ENCODE measurements at places on chromosomes 3 and 15.

- no peak for DNase-seq
Measured at GRCh38 chr15:65249641-65250040, 37.0 kb downstream of the PARP16 start.

GRCh38 chr3:129793319-129793718 is 100.2 kb downstream of the TMCC1 start:
- DNase-seq: peak; percentile 32

DNA sequence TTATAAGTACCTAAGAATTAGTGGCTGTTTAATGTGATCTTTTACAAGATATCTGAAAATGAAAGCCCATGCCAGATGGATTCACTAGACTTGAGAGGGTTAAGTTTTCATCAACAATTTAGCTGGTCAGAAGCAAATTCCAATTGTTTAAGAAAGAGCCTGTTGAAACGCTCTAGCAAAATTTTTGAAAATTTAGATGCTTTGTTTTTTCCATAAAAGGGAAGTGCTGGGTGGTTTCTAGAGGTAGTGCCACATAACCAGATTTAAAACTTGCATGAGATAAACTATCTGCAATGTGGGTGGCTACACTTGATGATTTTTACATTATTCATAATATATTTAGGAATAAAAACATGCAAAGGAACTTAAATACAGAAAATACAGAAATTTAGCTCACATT is 48.5 kb upstream of the SKIL start:
- DNase-seq: no peak

- DNase-seq: no peak
Measured at GRCh38 chr15:70469651-70470555, 293.5 kb downstream of the UACA start.

- peak; percentile 6 for DNase-seq
Measured at GRCh38 chr3:123158330-123158729, 43.4 kb upstream of the SEC22A start.

GRCh38 chr3:74756674-74757073 is 142.2 kb upstream of the CNTN3 start:
- DNase-seq: no peak

DNA sequence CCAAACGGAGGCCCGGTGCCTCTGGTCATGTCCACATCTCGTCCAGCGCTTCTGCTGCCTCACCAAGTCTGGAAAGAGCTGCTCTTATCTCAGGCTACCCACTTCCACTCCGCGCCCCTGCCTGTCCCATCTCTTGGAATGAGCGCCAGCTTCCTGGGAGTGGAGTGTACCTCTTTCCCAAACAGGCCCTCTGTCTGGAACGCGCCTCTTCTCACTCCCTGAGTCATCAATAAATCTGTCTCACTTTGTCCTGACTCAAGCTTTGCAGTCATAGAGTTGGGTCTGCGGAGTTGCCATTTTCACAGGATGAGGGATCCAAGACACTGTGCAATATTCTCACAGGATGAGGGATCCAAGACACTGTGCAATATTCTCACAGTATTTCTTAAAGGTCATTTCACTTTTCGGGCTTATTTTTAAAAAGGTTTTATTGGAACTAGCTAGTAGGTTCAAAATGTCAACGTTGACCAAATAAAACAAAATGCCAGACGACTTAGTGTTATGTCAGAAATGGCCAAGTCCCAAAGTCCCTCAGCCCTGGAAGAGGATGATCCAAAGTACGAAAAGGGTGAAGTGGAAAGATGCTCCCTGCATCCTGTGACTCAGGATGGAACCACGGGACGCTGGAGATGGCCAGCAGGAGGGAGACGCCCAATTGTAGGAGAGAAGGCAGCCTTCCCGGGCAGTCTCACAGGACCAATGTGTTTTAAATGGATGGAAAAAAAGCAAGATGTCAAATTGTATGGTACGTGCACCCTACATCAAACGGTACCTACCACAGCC is 81.1 kb downstream of the CHSY1 start:
- peak; percentile 77 for DNase-seq

- DNase-seq: no peak
Measured at GRCh38 chr15:89837830-89838178, 23.2 kb upstream of the ANPEP start.

DNA sequence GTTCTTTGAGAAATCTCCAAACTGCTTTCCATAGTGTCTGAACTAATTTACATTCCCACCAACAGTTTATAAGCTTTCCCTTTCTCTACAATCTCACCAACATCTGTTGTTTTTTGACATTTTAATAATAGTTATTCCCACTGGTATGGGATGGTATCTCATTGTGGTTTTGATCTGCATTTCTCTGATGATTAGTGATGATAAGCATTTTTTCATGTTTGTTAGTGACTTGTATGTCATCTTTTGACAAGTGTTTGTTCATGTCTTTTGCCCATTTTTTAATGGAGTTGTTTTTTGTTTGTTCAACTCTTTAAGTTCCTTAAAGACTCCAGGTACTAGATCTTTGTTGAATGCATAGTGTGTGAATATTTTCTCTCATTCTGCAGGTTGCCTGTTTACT is 116.6 kb upstream of the TSC22D2 start:
- DNase-seq: no peak

DNA sequence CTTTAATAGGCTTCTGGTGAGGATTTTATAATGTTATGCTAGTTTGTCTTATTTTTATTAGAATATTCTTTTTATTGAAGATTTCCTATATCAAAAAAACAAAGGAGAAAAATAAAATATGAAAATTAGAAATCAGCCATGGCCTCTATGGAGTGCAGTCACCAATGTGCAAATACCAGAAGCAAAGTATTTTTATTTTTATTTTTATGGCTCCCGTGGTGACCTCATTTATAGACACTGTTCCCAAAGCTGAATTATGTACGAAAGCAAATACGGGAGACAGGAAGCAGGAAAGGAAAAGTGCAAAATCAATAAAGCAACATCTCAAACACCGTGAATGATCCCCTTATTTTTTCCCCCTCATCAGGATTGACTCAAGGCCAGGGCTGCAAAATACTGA is 35.1 kb downstream of the DAZL start:
- no peak for DNase-seq

DNA sequence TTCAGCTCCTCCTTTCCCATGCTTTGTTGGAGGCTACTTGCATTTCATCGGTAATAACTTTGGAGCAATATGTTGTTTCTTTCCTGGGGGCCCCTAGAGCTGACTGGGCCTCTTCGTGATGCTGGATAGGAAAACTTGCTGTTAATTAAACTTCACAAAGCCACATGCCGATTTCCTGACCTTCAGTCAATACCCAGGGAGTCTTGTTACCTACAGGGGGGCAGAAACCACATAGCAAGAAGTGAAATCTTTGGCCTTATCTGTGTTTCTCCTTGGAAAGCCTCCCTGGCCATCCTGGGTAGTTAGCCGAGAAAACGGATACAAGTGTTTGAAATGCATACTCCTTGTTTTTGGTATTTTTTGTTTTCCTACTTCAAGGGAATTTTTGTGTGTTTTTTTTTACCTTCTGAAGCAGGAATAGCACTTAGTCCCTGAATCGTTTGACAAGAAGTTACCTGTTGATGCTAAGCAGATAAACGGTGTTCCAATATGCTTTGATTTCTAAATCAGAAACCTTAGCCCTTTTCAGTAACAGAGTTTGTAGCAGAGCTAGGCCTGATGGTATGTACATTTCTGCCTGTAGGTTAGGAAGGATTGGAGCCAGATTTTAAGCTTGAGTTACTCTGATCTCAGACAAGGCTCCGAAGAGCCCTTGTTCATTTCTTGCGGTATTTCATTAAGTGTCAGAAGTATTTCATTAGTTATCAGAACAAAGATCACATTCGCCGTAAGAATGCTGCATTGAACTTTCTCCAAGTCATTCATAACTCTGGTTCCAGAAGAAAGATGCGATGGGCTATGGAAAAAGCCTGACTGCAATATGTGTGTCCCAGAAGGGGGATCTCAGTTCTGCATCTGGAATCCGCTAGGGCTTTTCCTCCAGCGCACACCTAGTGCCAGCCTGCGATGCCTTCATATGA is 111.5 kb downstream of the THSD4 start:
- no peak for DNase-seq

GRCh38 chr3:188119846-188120245 is 34.1 kb upstream of the LPP start:
- no peak for DNase-seq

DNA sequence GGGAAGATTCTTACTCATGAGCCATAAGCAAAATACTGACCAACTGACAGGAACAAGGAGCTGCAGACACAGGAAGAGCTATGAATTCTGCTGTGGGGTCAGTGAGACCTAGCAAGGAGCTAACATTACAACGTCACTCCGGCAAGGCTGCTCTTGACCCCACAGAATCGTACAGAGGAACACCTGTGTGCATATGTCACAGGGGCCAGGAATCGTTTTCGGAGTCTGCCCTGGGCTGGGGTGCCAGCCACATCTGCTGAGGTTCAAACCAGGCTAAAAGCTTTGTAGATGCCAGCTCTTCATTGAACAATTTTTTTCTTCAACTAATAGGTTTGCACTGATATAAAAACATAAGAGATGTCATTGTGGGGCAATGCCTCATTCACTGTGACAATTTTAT is 82.6 kb downstream of the LRRK1 start:
- no peak for DNase-seq

- DNase-seq: no peak
Measured at GRCh38 chr3:51270559-51270958, 114.5 kb upstream of the MANF start.

DNA sequence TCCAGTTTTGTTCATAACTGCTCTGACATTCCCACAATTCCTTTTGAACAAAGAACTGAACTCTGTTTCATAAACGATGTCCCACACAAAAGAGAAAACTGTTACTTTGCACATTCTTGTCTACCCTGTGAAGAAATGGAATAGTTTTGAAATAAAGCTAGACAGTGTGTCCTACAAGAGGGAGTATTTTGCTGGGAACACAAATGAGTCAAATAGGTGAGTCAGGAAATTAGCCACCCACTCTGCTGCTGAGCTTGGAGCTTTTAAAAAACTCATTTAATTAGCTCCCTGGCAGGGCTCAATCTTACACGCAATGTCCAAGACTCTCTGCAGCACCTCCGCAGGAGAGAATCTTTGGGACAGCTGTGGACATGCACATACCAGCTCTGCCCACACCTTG is 193.4 kb downstream of the SLC9A9 start:
- peak; percentile 55 for DNase-seq

DNA sequence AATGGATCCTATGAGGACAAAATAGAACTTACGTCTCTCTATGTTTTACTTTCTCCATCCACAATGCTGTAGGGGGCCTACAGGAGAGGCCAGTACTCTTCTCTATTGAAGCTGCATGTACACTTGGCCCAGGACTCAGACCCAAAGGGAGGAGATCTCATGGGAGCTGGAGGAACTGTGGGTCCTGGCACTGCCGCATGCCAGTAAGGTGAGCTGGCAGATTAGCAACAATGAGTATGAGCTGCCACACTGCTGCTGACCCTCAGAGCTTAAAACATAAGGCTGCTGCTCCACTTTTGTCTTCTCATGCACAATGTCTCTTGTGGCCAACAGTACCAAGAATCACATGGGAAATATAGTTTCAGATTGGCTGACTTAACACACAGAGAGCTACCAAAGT is 57.8 kb upstream of the TBC1D5 start:
- DNase-seq: peak; percentile 68

DNA sequence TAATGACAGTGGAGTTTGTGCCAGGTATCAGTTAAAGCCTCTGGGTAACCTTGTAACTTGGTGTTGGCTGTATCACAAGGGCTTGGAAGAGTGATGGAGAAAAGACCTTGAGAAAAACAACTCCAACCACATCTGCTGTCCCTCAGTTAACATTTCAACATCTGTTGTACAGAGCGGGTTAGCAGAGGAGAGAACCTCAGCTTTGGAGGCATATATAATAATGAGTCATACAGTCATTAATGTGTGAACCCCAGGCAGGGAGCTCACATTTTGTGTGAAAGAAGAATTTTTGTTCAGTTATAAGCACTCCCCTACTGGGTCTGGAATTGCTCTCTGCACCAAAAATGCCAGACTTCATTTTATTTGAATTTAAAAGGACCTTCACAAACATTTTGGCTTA is 439.5 kb downstream of the PDCD6IP start:
- peak; percentile 63 for DNase-seq

Measured in LHCN-M2 (cell line).